ENCODE measurements at places on chromosomes 2 and 18.

- H3K36me3 ChIP-seq, result no peaks in the 10 kb centered on the region
- no peaks in the 10 kb centered on the region for H3K27me3 ChIP-seq
- no peaks in the 10 kb centered on the region for H3K4me1 ChIP-seq
- no peak overlapping the region for H3K27ac ChIP-seq
- DNase-seq, result no peak
- H3K4me3 ChIP-seq, result no peak overlapping the region
These were observed 522.0 kb downstream of the SPAG16 start for GRCh38 chr2:213806125-213806726.

DNA sequence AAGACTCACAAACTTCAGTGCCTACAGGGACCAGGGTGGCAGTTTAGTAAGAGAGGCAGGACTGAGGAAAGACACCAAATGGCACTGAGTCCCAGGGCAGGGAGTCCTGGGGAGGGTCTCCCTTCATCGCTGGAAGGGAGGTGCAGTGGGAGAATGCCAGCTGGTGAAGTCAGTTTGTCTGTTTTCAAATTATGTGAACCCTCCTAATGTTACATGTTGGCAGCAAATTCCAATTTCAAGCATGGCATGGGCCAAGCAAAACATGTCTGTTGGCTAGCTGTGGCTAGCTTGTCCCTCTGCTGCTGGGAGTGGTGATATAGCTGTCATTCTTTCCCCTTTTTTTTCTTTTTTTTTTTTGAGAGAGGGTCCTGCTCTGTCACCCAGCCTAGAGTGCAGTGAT lies 55.9 kb upstream of the HAAO start:
- no peak overlapping the region for H3K4me3 ChIP-seq
- no peaks in the 10 kb centered on the region for H3K4me1 ChIP-seq
- H3K27ac ChIP-seq, result no peak overlapping the region
- H3K36me3 ChIP-seq, result no peaks in the 10 kb centered on the region
- H3K27me3 ChIP-seq, result no peaks in the 10 kb centered on the region

GRCh38 chr2:238501311-238501710 lies 74.6 kb downstream of the ASB1 start:
- no peak for DNase-seq
- H3K27ac ChIP-seq, result no peak overlapping the region
- no peak overlapping the region for H3K4me3 ChIP-seq
- no peaks in the 10 kb centered on the region for H3K4me1 ChIP-seq

DNA sequence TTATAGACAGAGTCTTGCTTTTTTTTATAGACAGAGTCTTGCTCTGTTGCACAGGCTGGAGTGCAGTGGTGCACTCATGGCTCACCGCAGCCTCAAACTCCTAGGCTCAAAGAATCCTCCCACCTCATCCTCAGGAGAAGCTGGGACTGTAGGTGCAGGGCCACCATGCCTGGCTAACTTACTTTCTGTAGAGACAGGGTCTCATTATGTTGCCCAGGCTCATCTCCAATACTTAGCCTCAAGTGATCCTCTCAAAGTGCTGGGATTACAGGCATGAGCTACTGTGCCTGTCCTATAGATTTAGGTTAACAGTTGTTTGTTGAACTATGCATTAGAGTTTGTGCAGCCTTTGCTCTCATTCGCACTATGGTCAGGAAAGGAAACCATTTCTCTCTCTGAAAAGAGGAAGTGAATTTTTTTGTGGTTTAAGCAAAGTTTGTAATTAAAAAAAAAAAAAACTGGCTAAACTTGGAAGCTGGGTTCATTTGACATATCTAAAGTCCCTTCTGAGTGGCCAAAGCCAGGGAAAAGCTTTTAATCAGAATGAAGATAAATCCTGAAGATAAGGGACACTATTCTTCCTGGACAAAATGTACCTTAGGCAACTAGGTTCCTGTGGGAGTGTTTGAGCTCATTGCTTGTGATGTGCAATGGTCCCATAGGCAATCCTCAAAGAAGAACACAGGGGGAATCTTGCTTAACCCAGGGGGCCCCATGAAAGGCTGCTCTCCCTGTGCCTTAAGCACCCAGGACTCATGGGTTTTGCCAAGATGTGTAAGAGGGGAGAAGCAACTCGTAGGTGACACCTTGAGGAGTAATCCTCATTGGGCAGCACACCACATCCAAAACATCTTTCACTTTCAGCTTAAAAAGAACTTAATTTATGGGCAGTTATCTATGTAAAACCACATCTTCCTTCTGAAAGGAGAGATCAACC lies 201.7 kb downstream of the MREG start:
- no peak overlapping the region for H3K27ac ChIP-seq
- H3K4me1 ChIP-seq, result no peaks in the 10 kb centered on the region
- no peaks in the 10 kb centered on the region for H3K27me3 ChIP-seq
- no peak overlapping the region for H3K4me3 ChIP-seq
- H3K36me3 ChIP-seq, result no peaks in the 10 kb centered on the region

DNA sequence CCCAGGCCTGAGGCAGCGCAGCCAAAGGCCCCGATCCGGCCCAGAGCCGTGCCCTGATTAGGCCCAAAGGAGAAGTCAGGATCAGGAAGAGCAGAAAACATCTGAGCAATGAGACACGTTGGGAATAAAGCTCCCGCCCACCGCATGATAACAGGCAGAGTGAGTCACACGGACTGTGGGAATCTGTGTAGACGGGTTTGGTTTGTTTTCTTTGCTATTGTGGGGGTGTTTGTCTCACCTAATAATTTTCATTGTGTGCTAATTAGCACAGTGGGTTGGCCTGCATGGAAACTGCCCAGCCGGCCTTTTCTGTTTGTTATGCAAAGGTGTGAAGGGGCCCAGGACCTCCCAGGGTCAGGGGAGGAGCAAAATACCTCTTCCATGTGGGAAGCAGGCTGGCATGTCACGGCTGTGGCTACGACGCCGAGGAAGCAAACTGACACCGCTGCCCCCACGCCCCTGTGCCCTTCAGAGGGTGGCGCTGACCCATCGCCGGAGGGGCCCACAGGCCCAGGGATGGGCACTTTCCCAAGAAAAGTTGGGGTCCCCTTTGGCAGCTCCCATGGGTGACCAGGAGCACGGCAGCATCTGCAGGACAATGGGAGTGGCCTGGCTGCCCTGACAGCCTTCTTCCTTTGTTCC lies 68.4 kb upstream of the CTDP1 start:
- H3K4me3 ChIP-seq, result no peak overlapping the region
- H3K4me1 ChIP-seq, result no peaks in the 10 kb centered on the region
- no peaks in the 10 kb centered on the region for H3K27me3 ChIP-seq
- no peak overlapping the region for H3K27ac ChIP-seq
- no peaks in the 10 kb centered on the region for H3K36me3 ChIP-seq
- no peak for DNase-seq

DNA sequence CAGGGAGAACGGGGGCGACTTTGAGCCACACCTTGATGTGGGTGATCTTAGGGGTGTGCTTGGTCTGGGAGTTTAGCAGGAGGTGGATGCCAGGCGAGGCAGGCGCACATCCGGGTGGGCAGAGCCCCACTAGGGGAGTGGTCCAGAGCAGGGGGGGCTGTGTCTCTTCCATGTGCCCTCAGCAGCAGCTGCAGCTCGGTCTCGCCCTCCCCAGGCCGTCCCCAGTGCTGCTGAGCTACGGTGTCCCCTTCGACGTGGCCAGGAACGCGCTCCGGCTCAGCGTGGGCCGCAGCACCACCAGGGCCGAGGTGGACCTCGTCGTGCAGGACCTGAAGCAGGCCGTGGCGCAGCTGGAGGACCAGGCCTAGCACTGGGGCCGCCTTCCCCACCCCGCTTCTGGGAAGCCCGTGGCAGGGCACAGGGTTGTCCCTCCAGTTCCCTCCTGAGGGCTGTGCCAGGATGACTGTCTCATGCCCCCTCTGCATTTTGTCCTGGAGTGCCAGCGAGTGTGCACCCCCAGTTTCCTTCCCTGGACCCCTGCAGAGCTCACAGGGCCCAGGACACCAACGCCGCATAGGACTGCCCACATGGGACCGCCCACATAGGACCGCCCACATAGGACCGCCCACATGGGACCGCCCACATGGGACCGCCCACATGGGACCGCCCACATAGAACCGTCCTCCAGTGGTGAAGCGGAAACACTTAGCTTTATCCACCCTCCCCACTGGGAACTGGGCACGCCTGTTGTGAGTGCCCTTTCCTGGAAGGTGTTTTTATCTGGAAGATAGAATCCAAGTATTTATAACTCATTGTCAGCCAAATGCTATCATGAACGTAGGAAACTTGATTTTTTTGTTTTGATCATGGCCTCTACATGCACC lies 1.9 kb upstream of the ESPNL start:
- no peak overlapping the region for H3K4me3 ChIP-seq
- peak; percentile 85 for DNase-seq

GRCh38 chr2:88028931-88029330 lies 12.6 kb upstream of the RNU2-63P start:
- no peak overlapping the region for H3K4me3 ChIP-seq
- H3K36me3 ChIP-seq, result no peaks in the 10 kb centered on the region
- H3K4me1 ChIP-seq, result no peaks in the 10 kb centered on the region
- no peaks in the 10 kb centered on the region for H3K27me3 ChIP-seq
- no peak overlapping the region for H3K27ac ChIP-seq

GRCh38 chr2:128662051-128662471 lies 343.4 kb upstream of the HS6ST1 start:
- H3K27me3 ChIP-seq, result no peaks in the 10 kb centered on the region
- DNase-seq, result no peak
- no peak overlapping the region for H3K27ac ChIP-seq
- H3K4me1 ChIP-seq, result peaks cover 5% of the 10 kb centered on the region
- no peak overlapping the region for H3K4me3 ChIP-seq

DNA sequence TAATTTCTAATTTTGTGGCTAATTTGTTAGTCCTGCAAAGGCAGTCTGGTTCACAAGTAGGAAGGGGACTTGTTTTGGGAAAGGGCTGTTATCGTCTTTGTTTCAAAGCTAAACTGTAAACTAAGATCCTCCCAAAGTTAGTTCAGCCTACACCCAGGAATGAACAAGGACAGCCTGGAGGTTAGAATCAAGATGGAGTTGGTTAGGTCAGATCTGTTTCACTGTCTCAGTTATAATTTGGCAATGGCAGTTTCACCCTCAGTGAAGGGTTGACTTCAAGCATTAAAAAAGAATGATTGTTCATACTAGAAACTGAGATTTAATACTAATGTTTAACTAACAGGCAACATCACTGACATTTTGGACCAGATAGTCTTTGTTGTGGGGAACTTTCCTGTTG lies 69.5 kb downstream of the KIAA2012 start:
- 0 out of 2 replicates have a peak, but pooled peaks cover 2% of the 10 kb centered on the region for H3K4me1 ChIP-seq
- no peak overlapping the region for H3K4me3 ChIP-seq
- no peaks in the 10 kb centered on the region for H3K27me3 ChIP-seq
- no peaks in the 10 kb centered on the region for H3K36me3 ChIP-seq

DNA sequence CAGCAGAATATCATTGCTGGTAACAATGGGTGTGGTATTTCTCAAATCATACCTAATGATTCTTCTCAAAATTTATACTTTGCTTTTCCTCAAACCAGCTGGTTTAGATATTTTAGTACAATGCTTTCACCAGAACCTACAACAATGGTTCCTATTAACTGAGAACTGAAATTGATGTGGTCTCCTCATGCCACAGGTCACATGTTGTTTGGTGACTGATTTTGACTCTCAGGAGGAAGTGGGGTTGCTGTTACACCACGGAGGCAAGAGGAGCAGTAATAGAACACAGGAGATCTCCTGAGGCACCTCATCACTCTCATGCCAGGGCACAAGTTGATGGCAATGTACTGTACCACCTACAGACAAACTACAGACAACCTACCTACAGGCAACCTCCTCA lies 3.0 kb upstream of the CEP68 start:
- H3K4me1 ChIP-seq, result peaks cover 1% of the 10 kb centered on the region
- H3K36me3 ChIP-seq, result no peaks in the 10 kb centered on the region
- no peaks in the 10 kb centered on the region for H3K27me3 ChIP-seq
- H3K27ac ChIP-seq, result no peak overlapping the region
- H3K4me3 ChIP-seq, result no peak overlapping the region

GRCh38 chr2:113058998-113059960 lies at the start of gene IL36RN:
TSS of gene IL36RN (plus strand) at chr2:113059198. CDS start at chr2:113059439, 241 bp downstream.
- H3K4me1 ChIP-seq, result no peaks in the 10 kb centered on the region
- H3K27ac ChIP-seq, result no peak within 1 kb of the TSS
- H3K4me3 ChIP-seq, result no peak within 1 kb of the TSS
- no peaks in the 10 kb centered on the region for H3K27me3 ChIP-seq

DNA sequence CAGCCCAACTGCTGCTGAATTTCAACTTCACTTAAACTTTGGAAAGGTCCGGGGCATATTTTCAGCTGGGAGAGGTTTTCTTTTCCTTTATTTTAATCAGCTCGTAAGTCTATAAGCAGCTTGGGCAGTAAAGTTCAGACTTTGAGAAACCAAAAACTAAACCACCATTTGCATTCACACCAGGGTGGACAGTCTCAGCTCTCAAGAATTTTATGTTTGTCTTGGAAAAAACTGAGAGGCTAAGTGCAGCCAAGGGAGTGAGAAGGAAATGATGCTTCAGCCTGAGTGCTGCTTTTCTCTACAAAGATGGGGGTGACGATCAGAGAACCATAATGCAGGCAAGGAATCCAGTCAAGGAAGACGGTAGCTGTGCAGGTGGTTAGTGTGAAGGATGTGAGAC lies 30.2 kb downstream of the MCFD2 start:
- H3K36me3 ChIP-seq, result no peaks in the 10 kb centered on the region
- H3K4me1 ChIP-seq, result 0 out of 2 replicates have a peak, but pooled peaks cover 2% of the 10 kb centered on the region
- no peak overlapping the region for H3K27ac ChIP-seq
- H3K27me3 ChIP-seq, result no peaks in the 10 kb centered on the region
- DNase-seq, result no peak
- no peak overlapping the region for H3K4me3 ChIP-seq
